Suprapubic skin (tissue), 4 donors: ENCODE measurements at places on chromosomes 6 and 20. TPM values are rescaled to one million over a fixed set of nuclear protein-coding genes. Genes with fewer than 3 reads are reported as not detected.

- H3K4me1 ChIP-seq = no peaks in the 10 kb centered on the region
- no peak overlapping the region for H3K27ac ChIP-seq
- H3K4me3 ChIP-seq = no peak overlapping the region
- H3K36me3 ChIP-seq = no peaks in the 10 kb centered on the region
These were observed 132.7 kb upstream of the EYA4 start for GRCh38 chr6:133108419-133108818.

GRCh38 chr20:34449674-34450592 lies 66.3 kb upstream of the DYNLRB1 start:
- no peaks in the 10 kb centered on the region for H3K4me1 ChIP-seq
- no peak overlapping the region for H3K4me3 ChIP-seq
- no peaks in the 10 kb centered on the region for H3K27me3 ChIP-seq
- DNase-seq = no peak

DNA sequence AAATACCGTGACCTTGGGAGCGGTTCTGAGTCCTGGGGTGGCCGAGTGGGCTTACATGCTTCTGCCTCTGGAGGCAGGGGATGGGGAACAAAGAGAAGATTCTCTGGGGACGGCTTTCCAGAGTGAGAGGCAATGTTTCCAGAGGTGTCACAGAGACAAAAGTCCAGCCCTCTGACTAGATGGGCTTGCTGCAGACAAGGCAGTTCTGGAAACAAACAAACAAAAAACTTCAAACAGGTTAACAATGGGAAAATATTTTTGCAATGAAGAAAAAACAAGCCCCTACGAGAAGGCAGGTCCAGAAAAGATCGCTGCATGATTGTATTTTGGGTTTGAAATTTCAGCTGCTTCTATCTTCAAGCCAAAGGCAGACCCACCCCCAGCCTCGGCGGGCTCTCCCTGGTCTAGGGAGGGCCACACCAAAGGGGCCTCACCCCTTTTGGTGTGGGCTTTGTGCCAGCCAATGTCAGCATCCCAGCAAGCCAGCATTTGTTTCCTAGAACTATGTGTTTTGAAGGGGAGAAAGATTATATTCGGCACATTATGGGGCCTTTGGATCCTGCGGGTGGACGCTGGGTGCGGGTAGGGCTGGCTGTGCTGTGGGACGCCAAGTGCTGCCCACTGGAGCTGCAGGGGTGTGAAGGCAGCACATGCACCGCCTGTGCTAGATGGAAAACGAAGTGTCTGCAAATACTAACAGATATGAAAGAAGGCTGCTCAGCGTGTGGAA lies 42.9 kb downstream of the RIOK1 start:
- H3K4me1 ChIP-seq = peaks cover 12% of the 10 kb centered on the region
- no peaks in the 10 kb centered on the region for H3K27me3 ChIP-seq
- H3K4me3 ChIP-seq = no peak overlapping the region
- no peaks in the 10 kb centered on the region for H3K36me3 ChIP-seq

DNA sequence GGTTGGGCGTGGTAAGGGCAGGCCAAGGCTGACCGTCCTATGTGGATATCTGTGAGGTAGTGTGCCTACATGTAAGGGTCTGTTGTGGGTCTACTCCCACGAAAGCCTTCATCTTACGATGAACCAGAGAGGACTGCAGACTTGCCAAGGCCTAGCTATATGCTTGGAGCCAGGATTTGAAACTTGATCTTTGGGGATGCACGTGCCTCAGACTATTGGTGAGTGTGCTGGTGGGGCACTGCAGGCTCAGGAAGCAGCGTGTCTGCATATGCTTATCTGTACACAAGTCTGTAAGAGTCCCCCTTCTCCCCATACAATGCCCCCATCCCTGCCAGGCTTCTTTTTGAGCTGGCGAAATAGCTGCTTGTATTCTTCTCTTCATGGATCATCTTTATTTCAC lies 17.9 kb downstream of the PLCG1 start:
- peaks cover 5% of the 10 kb centered on the region for H3K36me3 ChIP-seq
- H3K4me3 ChIP-seq = no peak overlapping the region
- no peaks in the 10 kb centered on the region for H3K27me3 ChIP-seq
- H3K27ac ChIP-seq = no peak overlapping the region

DNA sequence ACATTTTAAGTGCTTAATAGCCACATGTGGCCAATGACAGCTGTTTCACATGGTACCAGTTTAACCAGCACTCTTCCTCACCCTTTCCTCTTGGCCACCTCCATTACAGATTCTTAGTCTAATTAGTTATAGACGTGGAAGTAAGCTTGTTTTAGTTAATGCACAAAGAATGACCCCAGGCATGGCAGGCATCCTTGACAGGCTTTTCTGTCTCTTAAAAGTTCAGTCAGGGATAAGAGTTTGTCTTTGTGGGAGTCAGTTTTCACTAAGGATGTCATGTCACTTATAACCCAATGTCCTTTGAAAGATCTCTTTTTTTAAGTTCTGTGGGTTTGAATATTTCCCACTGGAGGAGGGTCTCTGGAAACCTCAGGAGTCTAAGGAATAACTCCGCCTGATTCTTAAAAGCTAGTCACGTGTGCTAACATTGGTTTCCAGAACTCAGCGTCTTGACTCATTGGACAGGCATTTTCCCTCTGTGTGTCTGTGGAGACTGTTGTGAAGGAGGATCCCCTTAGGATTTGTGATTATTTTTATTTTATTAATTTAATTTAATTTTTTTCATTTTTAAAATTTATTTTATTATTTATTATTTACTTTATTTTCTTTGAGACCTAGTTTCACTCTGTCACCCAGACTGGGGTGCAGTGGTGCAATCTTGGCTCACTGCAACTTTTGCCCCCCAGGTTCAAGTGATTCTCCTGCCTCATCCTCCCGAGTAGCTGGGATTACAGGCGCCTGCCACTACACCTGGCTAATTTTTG lies 171.4 kb downstream of the ZFAND3 start:
- no peaks in the 10 kb centered on the region for H3K27me3 ChIP-seq
- no peak overlapping the region for H3K4me3 ChIP-seq
- peaks cover 49% of the 10 kb centered on the region for H3K4me1 ChIP-seq
- H3K36me3 ChIP-seq = no peaks in the 10 kb centered on the region

DNA sequence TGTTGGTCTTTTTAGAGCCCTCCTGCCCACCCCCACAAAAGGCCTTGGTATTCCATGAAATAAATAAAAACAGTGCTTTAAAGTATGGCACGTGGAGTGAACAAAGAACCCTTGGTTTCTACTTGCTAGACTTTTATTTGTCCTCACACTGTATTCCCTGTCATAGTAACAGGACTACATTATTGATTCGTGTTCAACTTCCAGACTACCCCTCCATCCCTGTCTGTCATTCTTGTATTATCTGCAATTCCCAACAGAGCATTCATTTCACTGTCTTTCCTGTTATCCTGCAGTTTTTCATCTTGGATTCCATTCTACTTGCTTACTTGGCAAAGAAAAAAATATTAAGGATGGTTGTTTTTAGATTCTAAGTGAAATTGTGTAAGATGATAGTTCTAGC lies 307.4 kb upstream of the CNR1 start:
- no peaks in the 10 kb centered on the region for H3K36me3 ChIP-seq
- H3K4me1 ChIP-seq = no peaks in the 10 kb centered on the region
- H3K4me3 ChIP-seq = no peak overlapping the region

- no peak for DNase-seq
- no peaks in the 10 kb centered on the region for H3K27me3 ChIP-seq
- no peaks in the 10 kb centered on the region for H3K4me1 ChIP-seq
- no peak overlapping the region for H3K27ac ChIP-seq
- H3K4me3 ChIP-seq = no peak overlapping the region
These were observed 28.8 kb downstream of the RWDD2A start for GRCh38 chr6:83221889-83222479.

DNA sequence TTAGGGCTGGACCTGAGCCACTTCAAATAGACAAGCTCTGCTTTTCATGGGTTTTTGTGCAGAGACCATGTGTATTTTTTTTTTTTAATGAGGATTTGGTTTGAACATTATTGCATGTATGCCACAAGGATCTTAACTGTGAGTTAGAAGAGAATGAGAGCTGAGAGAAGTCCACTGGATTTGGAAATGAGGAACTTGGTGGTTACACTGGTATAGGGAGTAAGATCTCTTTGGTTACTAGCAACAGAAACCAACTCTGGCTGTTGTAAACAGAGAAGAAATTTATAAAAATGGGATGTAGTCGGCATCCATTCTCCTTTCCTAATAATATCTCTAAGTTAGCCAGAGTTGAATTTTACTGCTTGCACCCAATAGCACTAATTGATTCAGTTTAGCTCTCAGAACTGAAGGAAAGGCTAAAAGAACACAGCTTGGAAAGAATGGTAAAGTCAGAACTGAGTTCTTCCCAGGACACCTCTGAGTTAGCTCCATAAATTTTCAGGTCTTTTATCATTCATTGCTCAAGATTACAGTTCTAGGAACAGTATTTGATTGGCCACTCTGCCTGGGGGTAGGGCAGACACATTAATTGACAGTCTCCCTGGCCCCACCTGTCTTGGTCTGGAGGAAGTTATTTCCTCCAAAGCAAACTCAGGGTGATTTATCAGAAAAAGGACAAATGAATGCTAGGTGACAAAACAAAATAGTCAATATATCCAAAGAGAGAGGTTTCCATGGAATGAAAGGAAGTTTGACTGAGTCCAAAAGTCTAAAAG lies 3.9 kb upstream of the WFDC2 start:
- peaks cover 16% of the 10 kb centered on the region for H3K4me1 ChIP-seq
- no peak overlapping the region for H3K27ac ChIP-seq
- no peaks in the 10 kb centered on the region for H3K36me3 ChIP-seq
- H3K27me3 ChIP-seq = peaks cover 26% of the 10 kb centered on the region
- H3K4me3 ChIP-seq = no peak overlapping the region
- no peak for DNase-seq

DNA sequence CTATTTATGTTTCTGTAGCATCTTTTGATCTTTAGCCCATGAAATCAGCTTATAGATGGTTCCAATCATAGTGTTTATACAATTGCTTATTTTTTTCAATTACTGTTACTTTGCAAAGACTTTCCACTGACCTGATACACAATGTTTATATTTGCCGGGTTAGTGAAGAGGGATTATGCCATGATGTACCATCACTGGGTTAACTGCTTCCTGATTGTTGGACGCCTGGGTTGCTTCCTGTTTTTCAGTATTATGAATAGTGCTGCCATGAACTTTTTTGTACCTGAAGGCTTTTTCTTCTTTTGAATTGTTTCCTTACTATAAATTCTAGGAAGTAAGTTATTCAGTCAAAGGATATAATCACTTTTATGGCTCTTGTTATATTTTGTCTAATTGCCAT lies 6.9 kb downstream of the MANBAL start:
- peaks cover 17% of the 10 kb centered on the region for H3K36me3 ChIP-seq
- no peak overlapping the region for H3K4me3 ChIP-seq
- peaks cover 42% of the 10 kb centered on the region for H3K4me1 ChIP-seq
- peak overlapping the region; percentile 75 for H3K27ac ChIP-seq
- H3K27me3 ChIP-seq = no peaks in the 10 kb centered on the region

DNA sequence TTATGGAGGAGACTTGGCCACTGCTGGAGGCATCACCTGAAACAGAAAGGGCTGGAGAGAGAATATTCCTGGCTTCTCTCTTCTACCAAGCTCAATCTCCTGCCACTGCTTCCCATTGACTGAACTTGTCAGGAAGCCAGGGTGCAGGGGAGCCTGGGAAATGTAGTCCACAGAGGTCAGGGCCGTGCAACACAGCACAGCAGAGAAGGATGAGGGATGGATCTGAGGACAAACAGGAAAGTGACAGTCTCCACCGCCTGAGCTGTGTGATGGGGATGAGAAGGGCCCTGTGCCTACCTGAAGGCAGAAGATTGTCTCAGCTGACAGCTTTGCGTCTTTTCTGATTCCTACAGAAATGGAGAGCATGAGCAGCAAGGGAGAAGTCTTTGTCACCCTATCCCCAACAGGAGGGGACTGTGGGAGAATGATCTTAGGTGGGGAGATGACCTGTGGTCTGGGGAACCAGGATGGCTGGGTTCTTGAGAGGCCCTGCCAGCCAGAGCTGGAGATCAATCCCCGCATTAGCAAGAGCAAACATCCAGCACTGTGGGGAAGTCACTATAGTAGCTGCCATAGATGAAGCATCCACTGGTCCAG lies 114.2 kb downstream of the SNX5 start:
- no peaks in the 10 kb centered on the region for H3K27me3 ChIP-seq
- no peaks in the 10 kb centered on the region for H3K36me3 ChIP-seq
- no peak overlapping the region for H3K27ac ChIP-seq

- no peak for DNase-seq
- H3K36me3 ChIP-seq = no peaks in the 10 kb centered on the region
- H3K4me3 ChIP-seq = peak overlapping the region; percentile 46
These were observed 1.0 kb upstream of the VGLL2 start for GRCh38 chr6:117264369-117264691.

DNA sequence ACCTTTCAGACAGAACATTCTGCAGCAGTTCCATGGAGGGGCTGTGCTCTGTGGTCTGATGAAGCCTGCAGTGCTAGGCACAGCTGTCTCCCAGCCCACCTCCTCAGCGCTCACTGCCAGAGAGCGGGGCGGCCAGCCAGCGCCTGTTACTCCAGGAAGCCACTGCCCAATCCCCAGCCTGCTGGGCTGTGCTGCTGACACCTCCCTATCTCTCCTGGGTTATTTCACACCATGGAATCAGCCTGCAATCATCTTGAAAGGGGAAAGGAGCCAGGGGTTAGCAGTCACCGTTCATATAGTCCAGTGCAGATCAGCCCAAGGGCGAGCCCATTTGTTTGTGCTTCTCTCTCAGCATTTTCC lies 46.3 kb upstream of the NHSL1 start:
- peaks cover 28% of the 10 kb centered on the region for H3K4me1 ChIP-seq
- peak; percentile 83 for DNase-seq
- H3K27me3 ChIP-seq = no peaks in the 10 kb centered on the region
- H3K4me3 ChIP-seq = peak overlapping the region; percentile 31
- peak overlapping the region; percentile 27 for H3K27ac ChIP-seq
- no peaks in the 10 kb centered on the region for H3K36me3 ChIP-seq

DNA sequence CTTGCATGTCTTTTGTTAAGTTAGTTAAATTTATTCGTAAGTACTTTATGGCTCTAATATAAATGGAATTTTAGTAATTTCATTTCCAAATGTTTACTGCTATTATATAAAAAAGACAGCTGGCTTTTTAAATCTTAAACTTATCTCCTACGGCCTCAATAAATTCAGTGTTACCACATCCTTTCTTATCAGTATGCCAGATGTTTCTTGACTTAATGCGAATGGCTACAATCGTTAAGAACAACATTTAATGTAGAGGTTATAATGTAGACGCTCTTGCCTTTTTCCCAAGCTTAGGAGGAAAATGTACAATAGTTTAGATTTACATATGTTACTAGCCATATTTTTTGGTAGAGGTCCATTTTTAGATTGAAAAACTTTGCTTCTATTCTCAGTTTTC lies 659.4 kb downstream of the TENT5A start:
- no peak overlapping the region for H3K27ac ChIP-seq
- no peaks in the 10 kb centered on the region for H3K36me3 ChIP-seq
- no peaks in the 10 kb centered on the region for H3K4me1 ChIP-seq
- DNase-seq = no peak
- no peaks in the 10 kb centered on the region for H3K27me3 ChIP-seq

- H3K4me1 ChIP-seq = peaks cover 5% of the 10 kb centered on the region
- no peak overlapping the region for H3K27ac ChIP-seq
- H3K4me3 ChIP-seq = no peak overlapping the region
- DNase-seq = no peak
- H3K36me3 ChIP-seq = no peaks in the 10 kb centered on the region
- H3K27me3 ChIP-seq = peaks cover 23% of the 10 kb centered on the region
These were observed 71.0 kb downstream of the JPH2 start for GRCh38 chr20:44115762-44116644.

Gene CCN6
- 0.25 TPM for total RNA-seq

Gene MATN4
- total RNA-seq = not detected

Gene TREM1
- 2.2 TPM for total RNA-seq

Gene GRM1
- total RNA-seq = 0.48 TPM

Gene RALGAPA2
- total RNA-seq = 51.9 TPM

Gene NDRG3
- 19.2 TPM for total RNA-seq

Gene C6orf132
- total RNA-seq = 128 TPM
